ENCODE measurements at places on chromosomes 4 and X. TPM values are rescaled to one million over a fixed set of nuclear protein-coding genes. Genes with fewer than 3 reads are reported as not detected.

DNA sequence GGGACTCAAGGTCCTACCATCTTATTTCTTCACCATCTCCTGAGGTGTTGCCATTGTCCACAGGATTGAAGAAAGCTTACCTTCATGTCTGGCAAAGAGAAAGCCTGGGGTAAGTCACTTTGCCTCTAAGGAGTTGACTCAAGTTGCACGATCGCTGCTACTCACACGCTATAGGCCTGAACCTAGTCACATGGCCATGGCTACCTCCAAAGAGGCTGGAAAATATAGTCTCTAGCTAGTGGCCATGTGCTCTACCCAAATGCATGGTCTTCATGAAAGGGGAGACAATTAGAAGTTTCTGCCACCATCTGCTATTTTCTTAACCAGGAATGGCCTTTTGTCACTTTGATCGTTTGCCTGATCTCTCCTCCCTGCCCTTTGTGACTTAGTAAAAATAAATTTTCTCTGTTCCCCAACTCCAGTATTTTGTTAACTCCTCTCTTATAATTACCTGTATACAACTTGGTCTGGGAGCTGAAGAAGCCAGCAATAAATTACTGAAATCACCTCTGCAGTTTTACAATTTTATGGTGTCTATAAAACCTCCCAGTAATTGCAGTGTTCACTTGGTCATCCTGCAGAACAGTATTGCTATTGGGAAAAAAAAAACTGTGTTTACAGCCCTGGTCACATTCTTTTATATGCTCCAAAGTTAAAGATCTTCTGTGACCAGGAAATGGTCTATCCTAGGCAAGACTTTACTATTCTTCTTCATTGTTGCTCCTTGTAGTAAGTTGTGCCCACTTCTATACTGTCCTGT, 126.7 kb upstream of the TSPAN5 start:
- no peak for DNase-seq

DNA sequence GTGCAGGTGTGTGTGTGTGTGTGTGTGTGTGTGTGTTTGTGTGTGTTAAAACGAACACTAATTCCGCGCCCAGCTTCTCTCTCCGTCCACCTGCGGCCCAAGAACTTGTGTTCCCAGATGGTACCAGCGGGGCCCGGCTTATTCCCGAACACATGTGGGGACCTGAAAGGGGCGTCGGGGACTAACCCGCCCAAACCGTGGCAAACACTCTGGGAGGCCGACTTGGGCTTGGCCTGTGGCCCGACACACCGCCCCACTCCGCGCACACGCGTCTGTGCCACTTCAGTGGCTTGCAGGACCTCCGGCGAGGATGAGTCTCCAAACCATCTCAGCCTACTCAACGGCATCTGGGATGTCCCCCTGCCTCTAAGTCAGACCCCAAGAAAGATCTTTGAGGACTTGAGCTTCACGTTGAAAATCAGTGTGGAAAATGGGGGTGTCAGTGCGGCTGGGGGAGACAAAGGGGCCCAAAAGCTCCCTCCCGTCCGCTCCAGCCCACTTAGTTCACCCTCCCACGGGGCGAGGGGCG, 790 bp upstream of the HHIP start:
- no peak for DNase-seq

GRCh38 chrX:40100141-40100536, 2.4 kb upstream of the BCOR start:
- DNase-seq = peak; percentile 67

Gene ANOS1
- 4.5 TPM for total RNA-seq

DNA sequence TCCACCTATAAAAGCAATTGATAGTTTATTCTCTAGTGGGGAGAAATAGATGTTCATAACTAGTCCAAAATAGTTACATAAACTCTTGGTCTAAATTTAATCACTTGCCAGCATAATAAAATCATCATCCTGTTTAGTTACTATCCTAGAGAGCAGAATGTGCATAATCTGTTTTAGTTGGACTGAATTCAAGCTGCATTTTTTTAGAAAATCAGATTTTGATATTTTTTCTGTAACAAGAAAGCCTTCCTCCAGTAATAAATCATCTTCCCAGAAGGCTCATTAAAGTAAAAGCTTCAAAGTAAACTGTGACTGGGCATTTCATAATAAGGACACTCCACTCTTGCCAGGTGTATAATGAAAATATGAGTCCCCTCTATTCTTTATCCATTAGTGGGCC, 453.1 kb downstream of the TRAM1L1 start:
- DNase-seq = no peak

GRCh38 chrX:14872355-14872754, 514 bp downstream of the FANCB start:
- DNase-seq = no peak

Gene TCEAL6
- total RNA-seq = not detected

DNA sequence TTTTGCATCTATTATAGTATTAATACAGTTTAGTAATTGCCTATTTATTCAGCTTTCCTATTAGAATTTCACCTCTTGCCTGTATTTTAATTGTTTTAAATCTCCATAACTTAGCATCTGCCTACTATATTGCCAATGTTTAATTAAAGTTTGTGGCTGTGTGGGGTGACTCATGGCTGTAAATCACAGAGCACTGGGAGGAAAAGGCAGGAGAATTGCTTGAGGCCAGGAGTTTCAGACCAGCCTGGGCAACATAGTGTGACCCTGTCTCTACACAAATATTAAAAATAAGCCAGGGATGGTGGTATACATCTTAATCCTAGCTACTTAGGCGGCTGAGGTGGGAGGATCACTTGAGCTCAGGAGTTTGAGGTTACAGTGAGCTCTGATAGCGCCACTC, 14.5 kb upstream of the CCSER1 start:
- DNase-seq = no peak

Gene CHRDL1
- 2.9 TPM for total RNA-seq

Gene GYPB
- total RNA-seq = not detected

GRCh38 chr4:183470821-183471220, 26.4 kb downstream of the CDKN2AIP start:
- no peak for DNase-seq

GRCh38 chr4:82373816-82374625, at the start of gene HNRNPD:
Gene HNRNPD, minus strand, starts transcription at chr4:82373991. Its CDS starts 313 bp downstream, at chr4:82373678.
- DNase-seq = peak; percentile 99

DNA sequence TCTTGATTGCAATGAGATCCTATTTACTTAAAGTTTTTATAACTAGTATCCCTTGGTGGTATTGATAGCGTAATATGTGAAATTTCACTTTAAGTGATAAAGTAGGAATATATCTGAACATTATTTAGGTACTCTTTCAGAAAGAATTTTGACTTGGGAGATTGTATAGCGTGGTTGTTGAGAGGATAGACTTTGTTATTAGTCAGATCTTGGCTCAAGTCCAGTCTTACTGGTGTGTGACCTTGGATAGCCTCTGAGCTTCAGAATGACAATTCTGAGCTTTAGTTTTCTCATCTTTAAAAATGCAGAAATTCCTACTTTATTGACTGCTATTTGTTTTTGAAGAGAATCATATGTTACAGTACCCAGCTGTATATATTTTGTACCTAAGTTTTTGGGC, 32.6 kb downstream of the DCK start:
- no peak for DNase-seq

Gene GRID2
- not detected for total RNA-seq

GRCh38 chrX:38342853-38343778, 9.3 kb upstream of the OTC start:
- no peak for DNase-seq

DNA sequence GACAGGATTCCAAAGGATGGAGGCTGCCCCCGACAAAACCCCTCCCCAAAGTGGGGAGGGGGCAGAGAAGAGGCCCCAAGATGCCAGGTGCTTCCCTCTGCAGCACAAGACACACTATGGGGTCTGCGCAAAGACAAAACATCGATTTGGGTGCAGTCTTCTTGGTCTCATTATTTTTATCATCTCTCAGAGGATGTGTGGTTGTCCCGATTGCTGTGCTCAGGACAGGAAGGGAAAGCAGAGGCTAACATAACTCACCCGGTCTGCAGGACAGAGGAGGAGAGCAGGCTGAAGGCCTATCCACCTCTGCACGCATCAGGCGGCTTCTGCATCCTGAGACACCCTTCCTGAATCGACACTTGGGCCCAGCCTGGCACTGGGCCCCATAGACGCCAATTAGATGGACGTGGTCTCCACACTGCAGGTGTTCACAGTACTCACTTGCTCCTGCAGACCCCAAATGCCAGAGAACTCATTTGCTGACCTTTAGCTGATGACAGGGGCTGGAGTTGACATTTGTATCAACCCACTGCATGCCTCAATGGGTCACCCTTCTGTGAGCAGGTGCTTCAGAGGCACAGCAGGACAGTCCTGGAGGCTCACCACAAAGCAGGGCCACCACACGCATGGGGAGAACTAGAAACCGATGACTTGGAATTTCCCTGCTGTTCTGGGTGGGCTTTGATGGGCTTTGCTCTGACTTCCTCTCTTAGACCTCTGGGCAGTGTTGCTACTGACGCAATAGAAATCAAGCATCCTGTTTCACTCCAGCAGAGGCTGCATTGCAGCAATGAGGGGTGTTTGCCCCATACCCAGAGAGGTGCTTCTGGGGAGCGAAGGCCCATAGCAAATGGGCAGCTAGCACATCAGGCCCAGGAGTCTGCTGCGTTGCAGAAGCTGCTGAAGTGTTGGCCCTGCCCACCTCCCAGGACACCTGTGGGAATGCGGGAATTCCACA, 96.3 kb upstream of the ENPP6 start:
- no peak for DNase-seq

- DNase-seq = no peak
Observed at GRCh38 chrX:115214151-115214550, 19.7 kb downstream of the LRCH2 start.

GRCh38 chr4:32485956-32486355, 1765.8 kb downstream of the PCDH7 start:
- no peak for DNase-seq

GRCh38 chr4:183986291-183986970, 81.3 kb downstream of the STOX2 start:
- no peak for DNase-seq

Gene SH2D1A
- total RNA-seq = not detected

DNA sequence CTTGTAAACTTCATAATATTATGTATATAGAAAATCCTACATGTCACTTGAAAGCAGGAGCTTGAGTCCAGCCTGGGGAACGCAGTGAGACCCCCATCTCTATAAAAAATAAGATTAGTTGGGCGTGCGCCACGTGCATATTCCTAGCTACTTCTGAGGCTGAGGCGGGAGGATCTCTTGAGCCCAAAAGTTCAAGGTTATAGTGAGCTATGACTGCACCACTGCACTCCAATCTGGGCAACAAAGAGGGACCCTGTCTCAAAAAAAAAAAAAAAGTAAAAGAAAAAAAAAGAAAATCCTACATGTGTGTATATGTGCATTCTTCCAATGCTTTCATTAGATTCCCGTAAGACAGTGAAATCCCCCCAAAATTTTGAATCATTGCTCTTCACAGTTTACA, 1.7 kb downstream of the SEC31A start:
- no peak for DNase-seq

- DNase-seq = no peak
Observed at GRCh38 chr4:175282407-175282806, 364.2 kb downstream of the ADAM29 start.

GRCh38 chr4:102758241-102759160, 2.3 kb downstream of the MANBA start:
- DNase-seq = no peak

DNA sequence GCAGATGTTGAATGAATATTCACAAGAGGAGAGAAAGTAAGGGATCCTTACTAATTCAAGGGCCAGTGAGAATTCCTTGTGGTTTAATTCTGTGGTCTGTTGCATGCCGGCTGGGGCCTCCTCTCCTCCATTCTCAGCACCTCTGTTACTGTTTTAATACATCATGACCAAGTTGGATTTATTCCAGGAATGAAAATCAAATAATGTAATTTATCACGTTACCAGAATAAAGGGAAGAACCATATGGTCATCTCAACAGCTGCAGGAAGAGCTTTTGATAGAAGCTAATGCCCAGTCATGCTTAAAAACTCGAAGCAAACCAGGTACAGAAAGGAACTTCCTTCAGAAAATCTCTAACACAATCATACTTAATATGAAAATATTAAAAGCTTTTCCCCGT, 54.1 kb downstream of the GRK4 start:
- DNase-seq = no peak

GRCh38 chr4:23423540-23423939, 466.3 kb downstream of the PPARGC1A start:
- DNase-seq = no peak

Gene RASL11B
- 5.4 TPM for total RNA-seq

GRCh38 chr4:81255524-81255923, 40.5 kb upstream of the PRKG2 start:
- no peak for DNase-seq

GRCh38 chr4:107721436-107722100, 1.5 kb upstream of the PAPSS1 start:
- peak; percentile 50 for DNase-seq

DNA sequence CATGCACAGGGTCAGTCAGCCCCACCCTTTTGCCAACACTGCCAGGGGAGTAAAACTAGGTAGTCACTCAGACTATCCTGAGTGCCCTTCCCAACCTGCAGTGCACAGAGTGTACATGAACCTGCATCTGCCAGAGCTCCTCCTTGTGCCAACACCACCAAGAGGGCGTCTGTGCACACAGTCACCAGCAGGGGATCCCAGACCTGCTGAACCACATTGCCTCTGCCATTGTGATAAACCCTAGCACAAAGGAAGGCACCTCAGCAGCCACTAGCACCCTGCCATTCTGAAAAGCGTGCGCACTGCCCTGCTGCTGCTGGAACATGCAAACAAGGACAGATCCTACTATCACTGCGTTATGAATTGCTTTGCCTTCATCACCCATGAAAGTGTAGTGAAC, 247.8 kb upstream of the POU3F4 start:
- DNase-seq = no peak

Gene ADGRA3
- 34.3 TPM for total RNA-seq

GRCh38 chrX:17291171-17291900, 83.7 kb upstream of the NHS start:
- DNase-seq = no peak

GRCh38 chrX:53550756-53551463, 116.7 kb upstream of the HSD17B10 start:
- DNase-seq = no peak

- no peak for DNase-seq
Observed at GRCh38 chr4:38065176-38065575, 105.0 kb downstream of the PTTG2 start.

Gene APLN
- total RNA-seq = 15.4 TPM

Gene UBA6
- total RNA-seq = 20.5 TPM

DNA sequence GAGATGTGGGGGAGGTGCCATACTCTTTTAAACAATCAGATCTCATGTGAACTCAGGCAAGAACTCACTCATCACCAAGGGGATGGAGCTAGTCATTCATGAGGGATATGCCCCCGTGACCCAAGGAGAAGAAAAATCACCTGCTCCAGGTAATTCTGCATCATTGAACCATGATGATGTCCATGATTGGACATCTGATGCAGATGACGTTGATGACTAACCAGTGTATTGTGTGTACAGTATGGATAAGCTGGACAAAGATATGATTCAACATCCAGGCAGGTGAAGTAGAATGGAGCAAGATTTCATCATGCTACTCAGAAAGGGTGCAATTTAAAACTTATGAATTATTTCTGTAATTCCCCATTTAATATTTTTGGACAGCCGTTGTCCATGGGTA, 286.4 kb upstream of the SMIM31 start:
- no peak for DNase-seq

Gene H2BW2
- total RNA-seq = not detected

Data from Right ventricle myocardium superior (tissue), 1 donor.